ENCODE measurements at places on chromosomes 2 and 18.

DNA sequence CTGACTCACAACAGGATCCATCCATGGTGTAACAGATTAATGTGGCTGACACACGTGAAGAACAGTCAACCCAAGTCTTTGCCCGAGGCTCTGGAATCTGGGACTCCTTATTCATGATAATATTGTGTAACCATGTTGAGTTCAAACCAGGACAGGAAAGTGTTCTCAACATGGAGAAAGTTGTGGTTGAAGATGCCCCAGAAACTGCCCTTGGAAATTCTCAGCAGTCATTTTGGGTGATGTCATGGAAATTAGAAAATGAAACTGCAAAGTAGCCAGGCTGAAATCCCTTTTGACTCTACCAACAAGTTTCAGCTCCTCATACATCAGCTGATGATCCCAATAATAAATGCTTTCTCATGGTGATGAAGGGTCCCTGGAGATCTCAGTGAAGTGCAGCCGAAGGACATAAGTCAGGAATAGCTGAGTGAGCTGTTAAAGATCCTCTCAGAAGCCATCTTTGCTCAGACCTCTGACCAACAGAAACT, 307.7 kb downstream of the TNS1 start:
- peak; percentile 82 for DNase-seq

DNA sequence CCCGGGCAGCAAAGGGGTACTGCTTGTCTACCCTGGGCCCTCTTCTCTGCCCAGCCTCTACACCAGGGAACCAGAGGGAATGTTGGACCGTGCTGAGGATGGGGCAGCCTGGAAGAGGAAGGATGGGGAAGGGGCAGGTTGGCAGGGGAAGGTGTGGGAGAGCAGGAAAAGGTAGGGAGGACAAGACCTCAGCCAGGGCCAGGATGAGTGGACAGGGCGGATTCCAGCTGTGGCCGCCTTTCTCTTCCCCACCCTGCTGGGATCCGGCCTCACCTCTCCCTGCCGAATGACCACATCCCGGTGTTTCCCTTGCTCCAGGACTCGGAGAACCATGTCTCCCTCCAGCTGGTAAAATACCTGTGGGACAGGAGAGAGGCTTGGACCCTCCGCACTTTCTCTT, 8.9 kb downstream of the HAAO start:
- DNase-seq, result no peak

DNA sequence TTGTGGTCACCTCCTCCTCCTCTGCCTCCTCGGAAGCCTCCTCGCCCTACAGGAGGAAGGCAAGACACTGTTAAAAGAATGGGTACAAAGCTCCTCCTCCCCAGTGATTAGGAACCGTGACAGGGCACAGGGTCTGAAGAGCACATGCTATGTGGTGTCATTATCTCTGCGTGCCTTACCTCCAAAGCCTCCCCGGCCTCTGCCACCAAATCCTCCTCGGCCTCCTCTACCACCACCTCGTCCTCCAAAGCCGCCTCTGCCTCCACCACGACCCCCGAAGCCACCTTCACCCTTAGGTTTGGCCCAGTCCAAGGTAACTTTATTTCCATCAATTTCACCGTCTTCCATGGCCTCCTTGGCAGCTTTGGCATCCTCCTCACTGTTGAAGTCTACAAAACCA, 9.1 kb downstream of the NCL start:
- DNase-seq, result no peak

DNA sequence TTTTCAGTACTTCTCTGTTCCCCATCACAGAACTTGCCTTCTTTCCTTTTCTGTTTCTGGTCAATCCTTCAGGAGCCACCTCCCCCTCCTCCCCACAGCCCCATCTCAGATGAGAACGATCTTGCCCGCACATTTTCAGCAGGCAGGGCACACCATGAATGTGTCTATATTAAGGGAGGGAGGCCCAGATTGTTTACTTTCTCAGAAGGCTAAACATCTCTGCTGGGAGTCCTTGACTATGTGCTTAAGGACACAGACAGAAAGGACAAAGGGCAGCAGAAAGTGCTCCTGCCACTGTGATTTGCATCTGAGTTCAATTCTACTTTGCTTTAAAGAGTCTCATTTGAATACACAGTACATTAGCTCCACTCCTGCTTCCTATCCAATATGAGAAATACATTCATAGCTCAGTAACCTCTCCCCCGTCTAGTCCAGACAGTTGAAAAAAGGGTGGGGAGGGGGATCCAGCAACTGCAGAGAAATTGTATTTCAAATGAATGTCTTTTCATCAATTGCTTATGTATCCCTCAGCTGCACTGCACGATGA, 175.0 kb upstream of the PARD3B start:
- DNase-seq, result no peak

DNA sequence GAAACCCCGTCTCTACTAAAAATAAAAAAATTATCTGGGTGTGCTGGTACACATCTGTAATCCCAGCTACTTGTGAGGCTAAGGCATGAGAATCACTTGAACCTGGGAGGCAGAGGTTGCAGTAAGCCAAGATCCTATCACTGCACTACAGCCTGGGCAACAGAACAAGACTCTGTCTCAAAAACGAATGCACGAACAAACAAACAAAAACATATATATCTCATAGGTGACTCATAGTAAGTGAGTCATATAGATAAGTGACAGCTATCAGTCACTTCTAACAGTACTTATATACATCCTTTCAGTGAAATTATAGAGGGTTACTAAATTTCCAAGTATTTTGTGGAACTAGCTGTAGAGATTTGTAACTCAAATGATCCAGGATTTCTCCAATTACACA, 127.3 kb upstream of the FIGN start:
- DNase-seq, result no peak

DNA sequence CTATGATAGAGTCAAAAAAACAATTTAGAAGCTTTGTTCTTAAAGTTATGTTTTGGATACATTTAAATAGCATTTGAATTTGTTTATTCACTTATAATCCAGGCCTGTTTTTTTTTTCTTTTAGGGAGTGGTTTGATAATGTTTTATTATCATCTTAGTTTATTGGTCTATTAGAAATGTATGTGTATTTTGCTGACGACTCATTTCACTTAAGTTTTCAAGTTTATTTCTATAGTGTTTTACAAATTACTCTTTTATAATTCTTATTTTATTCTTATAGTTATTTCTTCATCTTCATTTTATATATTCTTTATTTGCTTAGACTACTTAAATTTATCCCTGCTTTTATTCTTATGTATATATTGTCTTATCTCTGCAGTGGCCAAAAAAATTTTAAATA, 804.5 kb downstream of the NR4A2 start:
- no peak for DNase-seq

GRCh38 chr2:25279091-25279651, 62.6 kb downstream of the DNMT3A start:
- DNase-seq, result no peak

DNA sequence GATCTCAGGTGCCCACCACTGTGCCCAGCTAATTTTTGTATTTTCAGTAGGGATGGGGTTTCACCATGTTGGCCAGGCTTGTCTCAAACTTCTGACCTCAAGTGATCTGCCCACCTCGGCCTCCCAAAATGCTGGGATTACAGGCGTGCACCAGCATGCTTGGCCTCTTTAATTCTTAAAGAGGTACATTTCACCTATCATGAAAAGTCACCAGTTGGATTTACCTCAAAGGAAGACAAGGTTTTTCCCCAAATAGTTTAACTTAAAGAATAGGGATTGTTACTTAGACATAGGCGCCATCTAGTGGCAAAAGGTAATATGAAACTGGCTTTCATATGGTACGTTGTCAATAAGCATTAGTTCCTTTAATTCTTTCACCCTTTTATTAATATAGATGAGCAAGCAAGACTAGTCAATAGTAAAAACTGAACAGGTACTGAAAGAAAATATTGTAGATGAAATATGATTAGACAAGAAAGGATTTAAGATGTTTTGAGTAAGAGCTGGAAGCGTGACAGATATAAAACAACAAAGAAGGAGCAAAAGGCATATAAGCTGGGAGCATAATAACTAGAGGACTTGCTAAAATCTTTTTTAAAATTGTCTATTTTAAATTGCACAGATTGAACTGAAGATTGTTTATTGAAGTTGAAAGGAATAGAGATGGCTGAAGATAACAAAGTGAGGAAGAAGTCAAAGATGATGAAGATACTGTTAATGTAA, 35.0 kb upstream of the PSMD14 start:
- DNase-seq, result peak; percentile 15

DNA sequence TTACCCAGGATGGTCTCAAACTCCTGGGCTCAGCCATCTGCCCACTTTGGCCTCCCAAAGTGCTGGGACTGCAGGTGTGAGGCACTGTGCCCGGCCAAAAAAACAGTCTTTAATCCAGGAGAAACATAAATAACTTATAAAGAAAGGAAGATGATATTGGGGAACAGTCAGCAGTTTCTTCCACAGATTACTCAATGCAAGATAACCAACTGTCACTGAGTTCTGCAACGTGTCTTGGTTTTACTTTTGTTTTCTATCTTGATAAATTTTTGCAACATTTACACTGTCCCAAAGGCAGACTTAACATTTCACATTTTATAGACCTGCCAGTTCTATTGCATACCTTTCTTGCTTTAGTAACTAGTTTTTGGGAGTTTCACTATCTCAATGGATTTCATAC, 71.1 kb downstream of the ANKRD44 start:
- DNase-seq, result no peak

DNA sequence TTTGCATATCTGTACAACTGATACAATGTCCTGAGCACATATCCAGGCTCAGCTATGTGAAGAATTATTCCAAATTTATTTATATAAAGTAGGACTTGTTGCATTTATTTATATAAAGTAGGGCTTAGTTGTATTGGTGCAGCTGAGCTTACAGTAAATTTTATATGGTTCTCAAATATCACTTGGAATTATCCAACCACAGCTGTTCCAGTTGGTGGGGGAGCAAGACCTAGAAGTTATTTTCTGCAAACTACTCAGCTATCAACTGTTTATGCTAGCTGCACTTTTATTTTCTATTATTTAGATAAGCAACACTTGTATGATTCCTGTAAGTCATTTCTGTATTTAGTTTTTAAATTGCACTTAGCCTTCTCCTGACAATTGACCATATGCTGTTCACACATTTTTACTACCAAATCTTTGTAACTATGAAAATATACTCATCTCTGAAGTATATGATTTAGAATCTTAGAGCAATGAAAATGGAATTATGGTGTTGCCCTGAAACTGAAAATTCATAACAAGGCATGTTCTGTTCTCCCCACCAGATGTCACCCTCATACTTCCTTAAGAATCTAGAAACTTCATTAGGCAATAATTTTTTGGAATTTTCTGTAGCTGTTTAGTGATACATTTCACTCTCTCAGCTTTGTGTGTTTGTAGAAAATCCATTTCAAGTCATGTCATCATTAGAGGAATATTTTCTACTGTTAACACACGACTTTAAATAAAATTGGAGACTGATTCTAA, 157.0 kb upstream of the CBLN2 start:
- no peak for DNase-seq

DNA sequence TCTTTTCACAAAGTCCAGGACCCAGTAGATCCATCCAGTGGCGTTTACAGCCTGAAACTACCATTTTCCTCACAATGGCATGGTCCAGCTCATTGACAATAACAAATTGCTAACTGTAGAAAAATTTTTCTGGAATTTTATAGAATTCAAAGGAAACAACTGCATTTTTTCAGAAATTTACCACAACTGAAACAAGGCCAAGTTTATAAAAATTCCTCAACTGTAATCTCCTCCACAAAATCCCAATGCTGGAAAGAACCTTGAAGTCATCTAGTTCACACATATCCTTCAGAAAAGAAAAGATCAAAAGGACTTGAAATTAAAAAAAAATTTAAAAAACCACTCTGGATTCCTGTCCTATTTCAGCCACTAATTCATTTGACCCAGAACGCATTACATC, 226.0 kb upstream of the CTAGE1 start:
- no peak for DNase-seq
